ENCODE measurements at places on chromosomes 11 and 22.

DNA sequence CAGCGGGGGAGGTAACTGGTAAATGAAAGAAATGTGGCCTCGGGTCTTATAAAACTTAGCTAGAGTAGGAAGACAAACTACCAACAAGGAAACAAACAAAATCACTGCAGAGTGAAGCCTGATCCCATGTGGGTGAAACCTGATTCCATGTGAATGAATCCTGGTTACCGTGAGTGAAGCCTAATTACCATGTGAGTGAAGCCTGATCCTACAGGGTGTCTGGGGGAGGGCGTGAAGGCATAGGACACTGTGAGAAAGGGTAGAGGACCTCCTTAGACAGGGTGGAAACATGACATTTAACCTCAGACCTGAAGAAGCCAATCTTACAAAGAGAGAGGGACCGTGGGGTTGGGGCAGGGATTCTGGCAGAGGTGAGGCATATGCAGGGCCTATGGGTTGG is 106.2 kb upstream of the USP47 start:
- no peak for DNase-seq

- DNase-seq = no peak
These were observed 4.1 kb upstream of the SIK2 start for GRCh38 chr11:111598148-111598547.

- DNase-seq = no peak
These were observed 435.5 kb downstream of the TBC1D22A start for GRCh38 chr22:47197773-47198500.

- DNase-seq = no peak
These were observed 4.4 kb upstream of the MEN1 start for GRCh38 chr11:64814712-64815187.

DNA sequence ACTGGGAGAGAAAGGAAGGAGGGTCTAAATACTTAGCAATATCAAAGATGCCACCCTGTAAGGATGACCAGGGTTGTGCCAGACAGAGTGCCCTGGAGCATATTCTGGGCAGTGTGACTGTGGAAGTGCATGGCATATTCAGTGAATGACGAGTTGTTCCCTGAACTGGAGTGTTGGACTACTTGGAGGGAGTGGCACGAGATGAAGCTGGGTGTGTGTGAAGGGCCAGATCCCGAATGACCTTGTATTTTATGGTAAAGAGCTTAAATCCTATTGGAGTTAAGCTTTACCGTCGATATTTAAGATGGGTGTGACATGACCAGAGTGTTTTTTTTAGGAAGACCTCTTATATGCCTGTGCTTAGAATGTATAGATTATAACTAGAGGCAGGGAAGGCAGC is 48.8 kb downstream of the STIM1 start:
- DNase-seq = no peak

GRCh38 chr11:114615448-114616361 is 20.1 kb upstream of the NXPE4 start:
- no peak for DNase-seq

DNA sequence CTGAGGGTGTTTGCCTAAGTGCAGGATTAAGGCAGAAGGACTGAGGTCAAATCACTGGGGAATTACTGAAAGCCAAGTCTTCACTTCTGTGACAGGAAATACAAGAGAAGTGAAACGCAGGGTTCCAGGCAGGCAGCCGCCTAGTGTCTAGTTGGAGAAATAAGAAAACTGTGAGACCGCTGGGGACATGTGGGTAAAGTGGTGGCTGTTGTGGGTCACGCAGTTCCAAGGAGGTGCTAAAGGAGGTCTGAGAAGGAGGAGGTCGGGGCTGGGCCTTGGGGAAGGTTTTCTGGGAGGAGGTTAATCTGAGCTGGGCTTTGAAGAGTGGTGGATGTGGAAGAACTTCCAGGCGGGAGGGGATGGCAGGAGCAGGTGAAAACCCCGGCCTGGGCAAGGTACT is 11.2 kb downstream of the MCM5 start:
- no peak for DNase-seq

- DNase-seq = no peak
These were observed 49.0 kb downstream of the LINC01488 start for GRCh38 chr11:69530278-69531070.

All from NCI-H2029 treated with DMSO at 0.1 percent for 48 hours (cell line).